Esophagus squamous epithelium (tissue), 5 donors: ENCODE measurements at places on chromosomes 6 and 20.

DNA sequence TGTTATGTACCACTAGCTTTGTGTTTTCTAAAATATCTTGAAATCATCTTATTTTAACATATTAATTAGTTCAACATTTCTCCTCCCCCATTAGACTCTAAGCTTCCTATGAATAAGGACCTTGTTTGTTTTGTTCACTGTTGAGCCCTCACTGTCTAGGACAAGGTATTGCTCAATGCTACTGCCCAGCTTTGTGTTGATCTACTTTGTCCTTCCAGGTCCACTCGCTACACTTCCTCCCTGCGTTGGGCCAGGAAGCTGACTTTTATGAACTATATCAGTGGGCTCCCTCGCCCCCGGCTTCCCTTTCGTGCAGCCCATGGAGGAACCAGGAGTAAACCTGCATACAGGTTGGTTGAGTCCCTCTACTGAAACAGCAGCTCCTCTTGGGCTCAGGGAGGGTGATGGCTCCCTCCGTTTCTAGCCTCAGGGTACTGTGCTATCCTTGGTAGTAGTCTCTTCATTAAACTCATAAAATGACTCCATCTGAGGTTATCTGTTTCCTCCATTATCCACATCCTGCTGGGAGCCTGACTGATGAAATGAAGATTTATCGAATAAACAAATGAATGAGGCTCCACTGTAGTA lies 272.5 kb downstream of the CLIC5 start:
- no peak for DNase-seq

DNA sequence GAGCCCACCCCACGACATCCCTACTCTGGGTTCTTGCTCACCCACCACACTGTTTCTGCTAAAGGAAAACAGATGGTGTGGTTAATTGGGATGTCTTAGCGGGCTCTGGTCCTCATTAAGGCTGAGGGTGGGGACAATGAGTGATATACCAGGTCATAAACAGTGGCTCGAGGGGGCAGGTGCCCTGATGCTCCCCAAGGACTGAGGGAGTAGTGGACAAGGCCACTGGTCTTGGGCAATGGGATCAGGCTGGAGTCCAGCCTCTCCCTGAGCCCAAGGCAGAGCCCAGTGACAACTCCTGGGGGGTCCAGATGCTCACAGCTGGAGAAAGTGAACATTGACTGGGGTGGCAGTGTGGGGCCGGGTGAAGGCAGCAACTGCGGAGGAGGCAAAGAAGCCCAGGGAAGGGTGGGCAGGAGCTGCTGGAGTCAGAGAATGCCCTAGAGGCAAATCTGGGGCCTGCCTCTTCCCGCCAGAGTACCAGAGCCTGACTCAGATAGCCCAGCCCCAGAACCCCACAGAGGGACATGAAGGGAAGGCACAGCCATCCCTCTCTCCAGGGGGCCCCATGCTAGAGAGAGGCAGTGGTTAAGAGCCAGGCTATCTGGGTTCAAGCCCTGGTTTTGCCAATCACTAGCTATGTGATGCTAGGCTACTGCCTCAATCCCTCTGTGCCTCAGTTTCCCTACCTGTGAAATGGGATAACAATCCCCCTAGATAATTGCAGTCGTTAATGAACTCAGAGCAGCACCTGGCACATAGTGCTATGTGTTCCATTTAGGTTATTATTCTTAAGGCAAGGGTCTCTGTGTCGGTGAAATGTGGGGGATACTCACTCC lies 72.3 kb downstream of the MRPL14 start:
- DNase-seq, result no peak

- no peak for DNase-seq
These were observed 16.4 kb downstream of the PIGT start for GRCh38 chr20:45432294-45432693.

- DNase-seq, result no peak
These were observed 271.1 kb downstream of the CDH4 start for GRCh38 chr20:61523145-61523544.
